ENCODE measurements at places on chromosomes 4 and X.

DNA sequence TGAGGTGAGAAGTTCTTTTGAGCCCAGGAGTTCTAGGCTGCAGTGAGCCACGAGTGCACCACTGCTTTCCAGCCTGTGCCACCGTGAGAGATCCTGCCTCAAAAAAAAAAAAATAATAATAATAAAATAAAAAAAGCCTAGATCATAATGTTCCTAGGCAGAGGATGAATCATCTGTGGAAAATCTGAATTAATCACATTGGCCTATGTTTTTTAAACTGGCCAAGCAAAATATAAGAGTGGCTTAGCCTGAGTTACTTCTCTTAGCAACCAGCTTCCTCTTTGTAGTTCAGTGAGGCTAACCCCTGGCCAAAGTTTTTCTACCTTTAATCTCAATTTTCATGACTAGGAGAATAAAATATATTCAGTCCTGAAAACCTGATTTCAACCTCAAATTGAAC, 614.6 kb downstream of the PPP4R3C start:
- no peak for DNase-seq

DNA sequence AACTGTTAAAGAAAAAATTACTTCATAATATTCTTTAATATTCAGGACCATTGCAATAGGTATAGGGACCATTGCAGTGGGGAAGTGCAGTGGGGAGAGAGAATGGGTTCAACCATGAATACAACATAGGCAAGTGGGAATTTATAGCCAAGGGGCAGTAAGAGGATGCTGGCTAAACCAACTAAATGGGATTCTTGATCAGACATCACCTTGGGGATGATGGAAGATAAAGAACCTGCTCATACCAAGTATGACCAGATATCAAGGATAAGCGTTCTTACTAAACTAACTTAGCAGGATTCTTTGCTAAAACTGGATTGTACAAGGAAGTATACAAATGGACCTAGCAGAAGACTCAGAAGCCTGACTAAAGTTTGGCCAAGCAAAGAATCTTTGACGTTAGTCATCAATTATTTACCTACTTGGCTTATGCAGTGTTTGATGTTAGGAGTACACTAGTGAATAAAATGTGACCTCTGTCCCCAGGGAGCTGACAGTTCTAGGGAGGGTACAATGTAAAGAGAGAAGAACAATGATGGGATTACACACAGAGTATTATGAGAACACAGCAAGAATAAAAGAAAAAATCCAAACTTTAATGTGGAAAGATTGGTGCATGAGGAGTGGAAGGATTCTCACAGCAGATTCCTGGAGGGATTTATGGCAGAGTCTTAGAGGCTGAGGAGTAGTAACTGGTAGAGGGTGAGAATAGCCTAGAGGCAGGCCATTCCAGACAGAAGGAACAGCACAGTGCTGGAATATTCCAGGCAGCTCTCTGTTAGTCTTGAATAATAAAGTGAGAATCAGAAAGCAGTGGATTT, 54.7 kb upstream of the MYOZ2 start:
- DNase-seq: no peak

DNA sequence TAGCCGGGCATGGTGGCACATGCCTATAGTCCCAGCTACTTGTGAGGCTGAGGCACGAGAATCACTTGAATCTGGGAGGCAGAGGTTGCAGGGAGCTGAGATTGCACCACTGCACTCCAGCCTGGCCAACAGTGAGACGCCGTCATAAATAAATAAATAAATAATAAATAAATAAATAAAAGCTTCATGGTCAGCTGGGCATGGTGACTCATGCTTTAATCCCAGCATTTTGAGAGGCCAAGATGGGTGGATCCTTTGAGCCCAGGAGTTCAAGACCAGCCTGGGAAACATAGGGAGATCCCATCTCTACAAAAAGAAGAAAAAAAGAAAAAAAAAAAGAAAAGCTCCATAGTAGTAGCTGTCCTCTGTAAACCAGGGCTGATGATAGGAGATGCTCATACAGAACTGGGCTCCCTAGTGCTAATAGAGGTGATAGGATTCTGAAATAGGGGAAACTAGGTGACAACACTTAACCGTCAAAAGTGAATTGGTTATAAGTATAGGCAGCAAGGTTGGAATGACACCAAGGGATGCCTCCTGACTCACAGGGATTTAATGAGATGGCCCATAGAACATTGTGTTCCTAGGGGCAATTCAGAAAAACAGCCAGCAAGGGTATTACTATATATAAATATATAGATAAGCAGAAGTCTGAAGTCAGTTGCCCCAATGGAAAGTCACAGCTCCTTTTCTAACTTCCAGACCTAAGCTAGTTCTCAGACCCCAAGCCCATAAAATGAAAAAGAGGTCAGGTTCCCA, 41.8 kb upstream of the ARHGEF6 start:
- no peak for DNase-seq

GRCh38 chr4:170940043-170940724, 850.4 kb upstream of the AADAT start:
- DNase-seq: no peak

DNA sequence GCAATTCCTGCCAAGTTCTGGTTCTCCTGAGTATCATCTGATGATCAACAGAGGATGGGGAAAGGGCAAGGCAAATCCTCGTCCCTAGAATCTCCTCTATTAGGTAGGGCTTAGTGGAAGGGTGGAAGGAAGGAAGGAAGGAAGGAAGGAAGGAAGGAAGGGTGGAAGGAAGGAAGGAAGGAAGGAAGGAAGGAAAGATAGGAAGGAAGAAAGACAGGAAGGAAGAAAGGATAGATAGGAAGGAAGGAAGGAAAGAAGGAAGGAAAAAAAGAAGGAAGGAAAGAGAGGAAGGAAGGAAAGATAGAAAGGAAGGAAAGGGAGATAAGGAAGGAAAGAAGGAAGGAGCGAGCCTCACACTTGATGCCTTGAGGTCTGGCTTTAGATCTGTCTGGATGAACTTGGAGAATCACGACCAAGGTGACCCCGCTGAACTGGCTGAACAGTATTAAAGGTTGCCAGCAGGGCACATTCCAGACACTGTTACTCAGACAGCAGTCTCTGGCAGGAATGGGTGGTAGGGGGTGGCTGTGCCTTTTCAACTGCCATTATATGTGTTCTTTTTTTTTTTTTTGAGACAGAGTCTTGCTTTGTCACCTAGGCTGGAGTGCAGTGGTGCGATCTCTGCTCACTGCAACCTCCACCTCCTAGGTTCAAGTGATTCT, 57.1 kb downstream of the MAP7D2 start:
- no peak for DNase-seq

GRCh38 chr4:76984788-76985211, 35.2 kb downstream of the SEPTIN11 start:
- no peak for DNase-seq

DNA sequence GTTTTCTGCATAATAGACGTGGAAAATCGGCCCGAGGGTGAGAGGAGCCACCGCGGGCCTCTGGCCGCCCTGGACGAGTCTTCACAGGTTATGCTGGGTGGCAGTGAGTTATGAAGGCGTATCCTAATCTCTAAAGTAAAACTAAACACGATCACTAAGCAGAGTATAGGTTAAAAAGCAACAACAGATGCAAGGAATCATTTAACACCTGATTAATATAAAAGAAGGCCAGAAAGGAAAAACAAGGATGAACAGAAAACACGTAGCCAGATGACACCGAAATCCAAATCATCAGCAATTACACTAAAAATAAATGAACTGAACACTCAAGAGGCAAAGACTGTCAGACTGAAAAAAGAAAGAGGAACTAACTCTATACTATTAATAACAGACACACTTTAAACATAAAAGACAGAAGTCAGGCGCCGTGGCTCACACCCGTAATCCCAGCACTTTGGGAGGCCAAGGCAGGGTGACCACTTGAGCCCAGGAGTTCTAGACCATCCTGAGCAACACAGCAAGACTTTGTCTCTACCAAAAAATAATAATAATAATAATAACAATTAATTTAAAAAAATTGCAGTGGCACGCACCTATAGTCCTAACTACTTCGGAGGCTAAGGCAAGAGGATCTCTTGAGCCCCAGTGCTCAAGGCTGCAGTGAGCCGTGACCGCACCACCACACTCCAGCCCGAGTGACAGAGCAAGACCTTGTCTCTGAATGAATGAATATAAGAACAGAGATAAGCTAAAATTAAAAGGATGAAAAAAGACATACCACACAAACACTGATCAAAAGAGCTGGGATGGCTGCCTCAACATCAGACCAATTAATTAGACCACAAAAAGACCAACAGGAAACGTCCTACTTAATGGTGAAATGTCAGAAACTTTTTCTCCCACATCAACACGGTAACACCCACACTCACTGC, 30.0 kb downstream of the CTBP1 start:
- no peak for DNase-seq

- no peak for DNase-seq
These were observed 793 bp upstream of the DCUN1D4 start for GRCh38 chr4:51842167-51842553.

GRCh38 chr4:162787120-162787519, 379.6 kb downstream of the NAF1 start:
- DNase-seq: no peak

DNA sequence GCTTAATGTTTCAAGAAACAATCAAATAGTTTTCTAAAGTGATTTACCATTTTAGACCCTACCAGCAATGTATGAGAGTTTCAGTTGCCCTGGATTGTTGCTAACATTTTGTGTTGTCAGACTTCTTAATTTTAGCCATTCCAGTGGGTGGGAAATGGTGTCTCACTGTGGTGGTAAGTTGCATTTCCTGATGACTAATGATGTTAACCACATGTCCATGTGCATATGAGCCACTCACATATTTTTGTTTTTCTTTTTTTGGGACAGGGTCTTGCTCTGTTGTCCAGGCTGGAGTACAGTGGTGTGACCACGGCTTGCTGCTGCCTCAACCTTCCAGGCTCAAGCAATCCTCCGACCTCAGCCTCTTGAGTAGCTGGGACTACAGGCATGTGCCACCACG, 48.3 kb downstream of the MED28 start:
- DNase-seq: no peak

DNA sequence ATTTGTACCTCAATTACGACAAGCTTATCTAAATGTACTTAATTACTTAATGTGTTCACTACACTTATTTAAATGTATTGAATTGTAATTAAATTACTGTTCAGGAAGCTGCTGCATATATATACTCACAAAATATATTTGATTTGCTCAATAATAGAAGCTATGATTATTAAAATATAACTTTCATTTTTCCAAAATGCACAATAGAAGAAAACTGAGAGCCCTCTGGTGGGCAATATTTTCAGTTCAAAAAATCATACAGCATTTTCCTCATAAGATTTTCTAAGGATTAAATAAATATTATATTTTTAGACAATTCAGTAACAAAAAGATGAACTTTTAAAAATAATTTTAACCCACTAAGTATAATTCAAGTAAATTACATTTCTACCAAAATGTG, 217.3 kb downstream of the DKK2 start:
- no peak for DNase-seq

DNA sequence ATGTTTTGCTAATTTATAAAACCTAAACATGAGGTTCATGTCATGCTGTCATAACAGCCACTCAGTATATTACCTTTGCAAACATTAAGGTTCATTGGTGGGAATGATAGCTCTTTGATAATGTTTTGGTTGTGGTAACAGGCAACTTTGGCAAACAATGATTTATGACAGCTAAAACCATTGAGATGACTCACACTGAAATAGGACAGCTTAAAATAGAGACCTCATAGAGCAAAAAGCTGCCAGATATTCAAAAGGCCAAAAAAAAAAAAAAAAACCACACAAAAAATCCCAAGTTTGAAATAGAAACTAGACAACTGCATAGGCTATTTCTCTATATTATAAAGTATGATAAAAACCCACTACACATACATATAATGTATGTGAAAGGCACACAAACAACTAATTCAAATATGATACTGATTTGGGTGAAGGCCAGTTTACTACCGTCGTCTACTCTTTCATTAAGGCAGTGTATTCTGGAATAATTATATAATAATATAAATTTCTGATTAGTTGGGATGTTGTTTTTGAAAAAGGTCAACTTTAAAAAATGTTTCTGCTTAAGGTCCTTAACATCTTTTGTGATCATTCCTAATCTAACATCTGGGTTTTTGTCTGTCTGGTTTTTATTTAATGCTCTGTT, 646.0 kb upstream of the PITX2 start:
- DNase-seq: no peak

GRCh38 chr4:119489305-119489704, 139.3 kb downstream of the PDE5A start:
- no peak for DNase-seq

- DNase-seq: no peak
These were observed 468.9 kb downstream of the GRIA2 start for GRCh38 chr4:157689476-157689875.

- no peak for DNase-seq
These were observed 260.5 kb downstream of the TMA16 start for GRCh38 chr4:163755013-163755412.

- DNase-seq: no peak
These were observed 496.7 kb downstream of the SPRY1 start for GRCh38 chr4:123893011-123893981.

DNA sequence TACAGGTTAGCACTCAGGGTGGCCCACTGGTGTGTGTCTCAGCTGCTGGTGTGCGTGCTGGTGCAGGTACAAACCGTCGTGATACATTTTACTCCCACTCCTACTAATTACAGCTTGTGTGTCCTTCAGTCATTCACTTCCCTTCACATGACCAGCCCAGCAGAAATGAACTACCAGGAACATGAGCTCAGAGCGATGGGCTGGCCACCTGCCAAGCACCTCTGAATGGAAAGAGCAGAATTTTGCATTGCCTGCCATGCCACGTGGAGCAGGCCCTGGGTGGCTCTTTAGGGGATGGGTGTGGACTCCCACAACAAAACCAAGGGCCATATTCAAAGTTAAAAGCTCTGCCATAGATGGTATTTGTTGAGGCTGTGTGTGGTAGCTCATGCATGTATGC, 58.9 kb upstream of the PGM2 start:
- DNase-seq: no peak

- no peak for DNase-seq
These were observed 9.6 kb downstream of the AFP start for GRCh38 chr4:73445383-73446335.

DNA sequence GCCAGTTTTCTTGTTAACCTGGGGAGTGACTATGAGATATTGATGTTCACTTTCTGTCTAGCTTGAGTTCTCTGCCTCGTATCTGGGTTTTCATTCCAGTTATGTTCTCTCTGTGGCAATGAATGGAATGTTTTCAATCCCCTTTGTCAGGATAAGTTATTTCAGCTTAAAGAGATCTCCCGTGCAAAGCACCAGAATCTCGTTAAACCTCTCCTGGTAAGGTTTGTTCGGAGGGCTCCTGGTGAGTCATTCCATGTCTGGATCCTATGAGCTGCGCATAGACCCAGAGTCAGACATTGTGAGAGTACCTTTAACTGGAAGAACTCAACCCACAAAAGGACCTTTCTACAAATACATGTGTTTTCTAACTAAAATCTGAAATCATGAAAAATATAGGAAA, 51.0 kb downstream of the KDR start:
- DNase-seq: no peak

DNA sequence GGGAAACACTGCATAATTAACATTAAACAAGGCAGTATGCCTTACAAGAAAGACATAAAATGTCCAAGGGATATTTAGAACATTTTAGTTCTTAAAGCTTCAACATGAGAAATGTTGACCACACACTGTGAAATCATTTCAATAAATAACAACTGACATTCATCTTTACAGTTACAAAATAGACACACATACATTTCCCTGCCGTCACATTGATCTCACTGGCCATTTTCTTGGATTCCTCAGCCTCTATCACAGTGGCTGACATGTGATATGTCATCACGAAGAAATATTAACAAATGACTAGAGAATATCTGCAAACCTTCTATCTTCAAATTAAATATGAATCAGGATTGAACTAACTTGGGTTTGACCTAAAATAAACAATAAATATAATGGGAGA, 1.9 kb downstream of the CXCL2 start:
- no peak for DNase-seq

All from activated gamma-delta T cell treated with anti-CD3 and anti-CD28 coated beads, Interleukin-2, amount 50 U/mL, for 16 hours (primary cell).